ENCODE measurements at places on chromosomes 3 and 15. TPM values are rescaled to one million over a fixed set of nuclear protein-coding genes. Genes with fewer than 3 reads are reported as not detected.

Gene PRR23A
- total RNA-seq: not detected

Gene BCL2A1
- total RNA-seq: 12.6 TPM

Gene TLE3
- total RNA-seq: 22.6 TPM

Gene PIGB
- total RNA-seq: 12.5 TPM

Gene VGLL3
- 9.3 TPM for total RNA-seq

Gene TMED3
- 196 TPM for total RNA-seq

Gene LMOD3
- not detected for total RNA-seq

Gene ERICH6
- total RNA-seq: not detected

Gene PPP1R2
- total RNA-seq: 18.2 TPM

Gene PTX3
- total RNA-seq: 1.0 TPM

Gene NRROS
- not detected for total RNA-seq

Gene MORC1
- total RNA-seq: not detected

Gene TERC
- total RNA-seq: not detected

Gene DALRD3
- 24.4 TPM for total RNA-seq

Gene CNTN4
- total RNA-seq: not detected

Gene SOX2
- total RNA-seq: 0.45 TPM

Gene C3orf70
- 0.02 TPM for total RNA-seq

Gene CMTM8
- 8.2 TPM for total RNA-seq

Gene ACP3
- 0.08 TPM for total RNA-seq

Gene ASB14
- not detected for total RNA-seq

Gene PLA2G4D
- not detected for total RNA-seq

Gene DCLK3
- not detected for total RNA-seq

Gene MESP2
- 0.42 TPM for total RNA-seq

Gene CCDC9B
- total RNA-seq: 25.1 TPM

Gene CFAP100
- not detected for total RNA-seq

Gene TOMM70
- 45.5 TPM for total RNA-seq

Gene GCSAM
- not detected for total RNA-seq

Gene DNAH12
- 0.02 TPM for total RNA-seq

Gene GP9
- total RNA-seq: not detected

Gene ST3GAL6
- total RNA-seq: 1.2 TPM

Gene CTDSPL2
- 10.8 TPM for total RNA-seq

Gene BCHE
- total RNA-seq: 1.1 TPM

Gene ANKRD63
- 0.40 TPM for total RNA-seq

Gene SLC15A2
- total RNA-seq: 0.10 TPM

Gene TM6SF1
- total RNA-seq: not detected

Gene GTF2A2
- total RNA-seq: 185 TPM

Gene TTC21A
- 2.4 TPM for total RNA-seq

Gene C3orf20
- total RNA-seq: 0.06 TPM

Gene CLRN1
- total RNA-seq: not detected

Gene RTP1
- not detected for total RNA-seq

Gene ACVR2B
- total RNA-seq: 3.1 TPM

Gene ITIH4
- total RNA-seq: 0.63 TPM

Gene ZNF106
- total RNA-seq: 7.2 TPM

Gene ARID3B
- 2.9 TPM for total RNA-seq

Gene DHFR2
- total RNA-seq: 3.0 TPM

Gene SMCO1
- total RNA-seq: not detected

Gene TRPM7
- total RNA-seq: 23.7 TPM

Gene MST1R
- total RNA-seq: 8.3 TPM

Gene DUOXA2
- total RNA-seq: not detected

Gene IQCH
- 1.8 TPM for total RNA-seq

Gene CCR9
- total RNA-seq: not detected

Gene CNTN6
- not detected for total RNA-seq

Gene ITGA11
- total RNA-seq: 2.4 TPM
